ENCODE measurements at places on chromosomes 12 and 14. TPM values are rescaled to one million over a fixed set of nuclear protein-coding genes. Genes with fewer than 3 reads are reported as not detected.

- no peaks in the 10 kb centered on the region for H3K27me3 ChIP-seq
- no peak for DNase-seq
- H3K4me1 ChIP-seq = peaks cover 16% of the 10 kb centered on the region
- H3K27ac ChIP-seq = no peak overlapping the region
- H3K4me3 ChIP-seq = no peak overlapping the region
- no peaks in the 10 kb centered on the region for H3K36me3 ChIP-seq
Observed at GRCh38 chr12:96516472-96517430, 27.4 kb downstream of the CFAP54 start.

DNA sequence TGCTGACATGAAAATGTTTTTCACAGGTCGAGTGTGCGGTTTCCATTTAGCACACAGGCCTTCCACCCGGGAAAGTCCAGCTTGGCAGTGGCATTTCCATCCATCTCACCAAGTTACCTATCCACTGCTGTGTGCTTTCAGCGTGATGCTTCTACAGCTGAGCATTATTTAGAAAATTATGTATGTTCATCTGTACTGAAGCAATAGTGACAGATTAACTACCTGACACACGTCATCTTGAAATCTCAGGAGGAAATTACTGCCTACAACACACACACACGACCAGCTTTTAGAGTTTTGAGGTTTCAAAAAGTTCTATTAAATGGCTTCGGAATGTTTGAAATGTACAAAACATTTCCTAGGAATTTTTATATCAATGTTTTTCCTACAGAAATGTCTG is 39.4 kb downstream of the IFNG-AS1 start:
- no peak for DNase-seq
- H3K4me1 ChIP-seq = peaks cover 2% of the 10 kb centered on the region
- H3K4me3 ChIP-seq = no peak overlapping the region
- no peak overlapping the region for H3K27ac ChIP-seq

DNA sequence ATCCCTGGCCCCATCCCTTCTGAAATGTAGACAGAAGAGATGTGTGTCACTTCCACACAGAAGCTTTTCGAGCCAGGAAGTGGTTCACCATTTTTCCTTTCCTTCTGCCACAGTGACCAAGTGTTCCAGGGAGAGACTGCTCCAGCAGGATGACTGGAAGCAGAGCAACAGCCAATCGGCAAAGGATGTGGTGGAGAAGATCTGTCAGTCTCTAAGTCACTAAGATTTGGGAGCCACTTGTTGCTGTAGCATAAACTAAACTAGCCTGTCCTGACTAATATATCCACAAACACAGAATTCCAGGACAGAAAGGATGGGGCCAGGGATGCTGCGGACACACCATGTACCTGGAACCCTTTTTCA is 42.9 kb downstream of the DUSP6 start:
- H3K36me3 ChIP-seq = no peaks in the 10 kb centered on the region
- no peak for DNase-seq
- no peaks in the 10 kb centered on the region for H3K27me3 ChIP-seq

- H3K27me3 ChIP-seq = peaks cover 10% of the 10 kb centered on the region
- H3K36me3 ChIP-seq = no peaks in the 10 kb centered on the region
- H3K4me3 ChIP-seq = no peak overlapping the region
- DNase-seq = no peak
- no peak overlapping the region for H3K27ac ChIP-seq
Observed at GRCh38 chr14:38790916-38791315, 312.1 kb downstream of the SEC23A start.

GRCh38 chr14:100252684-100253083 is 13.7 kb downstream of the YY1 start:
- DNase-seq = no peak
- no peak overlapping the region for H3K4me3 ChIP-seq
- H3K27me3 ChIP-seq = no peaks in the 10 kb centered on the region
- no peaks in the 10 kb centered on the region for H3K36me3 ChIP-seq
- H3K27ac ChIP-seq = no peak overlapping the region
- peaks cover 25% of the 10 kb centered on the region for H3K4me1 ChIP-seq

GRCh38 chr12:112096667-112097066 is 11.9 kb downstream of the NAA25 start:
- H3K27ac ChIP-seq = peak overlapping the region; percentile 18
- no peak for DNase-seq
- peaks cover 14% of the 10 kb centered on the region for H3K4me1 ChIP-seq
- H3K36me3 ChIP-seq = peaks cover 9% of the 10 kb centered on the region
- no peaks in the 10 kb centered on the region for H3K27me3 ChIP-seq
- no peak overlapping the region for H3K4me3 ChIP-seq

- H3K4me1 ChIP-seq = no peaks in the 10 kb centered on the region
- H3K27me3 ChIP-seq = peaks cover 4% of the 10 kb centered on the region
- H3K4me3 ChIP-seq = no peak overlapping the region
- H3K36me3 ChIP-seq = no peaks in the 10 kb centered on the region
Observed at GRCh38 chr14:59727073-59727661, 143.4 kb downstream of the RTN1 start.

GRCh38 chr12:102682366-102683289 is 202.3 kb upstream of the IGF1 start:
- peaks cover 17% of the 10 kb centered on the region for H3K27me3 ChIP-seq
- peaks cover 2% of the 10 kb centered on the region for H3K36me3 ChIP-seq

DNA sequence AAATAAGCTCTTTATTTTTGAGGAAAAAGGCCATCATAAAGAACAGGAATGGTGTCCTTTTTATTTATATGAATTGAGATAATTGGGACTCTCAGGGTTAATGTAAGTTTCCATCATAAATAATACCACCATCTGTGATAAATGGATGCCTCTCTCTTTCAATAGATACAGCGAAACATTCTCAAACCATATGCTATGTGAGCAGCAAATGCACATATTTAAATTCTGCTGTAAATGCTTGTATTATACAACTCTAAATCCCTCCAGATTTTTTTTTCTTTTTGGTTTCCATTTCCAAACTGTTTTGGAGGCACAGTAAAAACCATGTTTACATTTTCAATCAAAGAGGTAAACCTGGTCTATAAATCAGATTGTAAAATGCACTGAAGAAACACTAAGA is 132.3 kb downstream of the TMEM132C start:
- H3K36me3 ChIP-seq = no peaks in the 10 kb centered on the region
- peaks cover 5% of the 10 kb centered on the region for H3K27me3 ChIP-seq
- H3K4me3 ChIP-seq = no peak overlapping the region
- no peak overlapping the region for H3K27ac ChIP-seq
- DNase-seq = no peak

GRCh38 chr12:65784289-65785015 is 39.8 kb upstream of the HMGA2 start:
- H3K27me3 ChIP-seq = no peaks in the 10 kb centered on the region
- no peak for DNase-seq
- no peaks in the 10 kb centered on the region for H3K4me1 ChIP-seq
- no peak overlapping the region for H3K27ac ChIP-seq
- H3K36me3 ChIP-seq = no peaks in the 10 kb centered on the region
- H3K4me3 ChIP-seq = no peak overlapping the region

DNA sequence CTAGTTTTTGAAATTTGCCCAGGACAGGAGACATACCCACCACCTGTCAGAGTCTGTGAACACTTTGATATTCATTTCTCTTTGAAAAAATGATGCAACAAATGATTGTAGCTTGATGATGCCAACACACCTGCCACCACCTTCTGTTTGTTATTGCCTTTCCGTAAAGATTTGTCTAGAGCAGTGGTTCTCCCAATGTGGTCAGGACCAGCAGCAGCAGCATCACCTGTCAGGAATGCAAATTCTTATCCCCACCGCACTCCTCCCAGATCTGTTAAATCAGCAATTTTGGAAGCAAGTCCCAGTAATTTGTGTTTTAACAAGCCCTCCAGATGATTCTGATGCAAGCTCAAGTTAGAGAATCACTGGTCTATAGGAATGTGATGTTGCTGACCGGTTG is 9.9 kb downstream of the CCDC175 start:
- no peaks in the 10 kb centered on the region for H3K4me1 ChIP-seq
- peaks cover 53% of the 10 kb centered on the region for H3K27me3 ChIP-seq
- H3K36me3 ChIP-seq = no peaks in the 10 kb centered on the region
- no peak for DNase-seq

- H3K36me3 ChIP-seq = peaks cover 3% of the 10 kb centered on the region
- no peak for DNase-seq
- H3K4me1 ChIP-seq = no peaks in the 10 kb centered on the region
Observed at GRCh38 chr12:61282790-61283575, 977.2 kb upstream of the USP15 start.

- H3K4me3 ChIP-seq = no peak overlapping the region
- H3K4me1 ChIP-seq = peaks cover 15% of the 10 kb centered on the region
- no peaks in the 10 kb centered on the region for H3K27me3 ChIP-seq
- H3K27ac ChIP-seq = no peak overlapping the region
Observed at GRCh38 chr12:23222801-23223200, 597.8 kb downstream of the ETNK1 start.

DNA sequence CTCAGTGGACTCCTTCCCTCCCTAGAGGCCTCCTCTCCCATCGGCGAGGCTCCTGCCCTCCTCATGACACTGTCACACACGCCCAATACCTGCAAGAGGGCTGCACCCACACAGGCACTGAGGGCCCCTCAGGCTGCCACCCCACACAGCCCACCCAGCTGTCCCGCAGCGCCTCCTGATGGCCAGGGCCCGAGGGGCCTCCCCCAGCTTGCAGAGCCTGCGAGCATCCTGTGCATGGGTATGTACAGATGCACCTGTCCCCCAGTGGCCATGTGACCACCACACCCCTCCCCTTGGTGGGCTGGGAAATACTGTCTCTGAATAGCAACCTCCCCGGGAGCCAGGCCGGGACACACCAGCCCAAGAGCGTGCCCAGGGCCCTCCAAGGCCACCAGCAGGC is 19.0 kb upstream of the NUDT14 start:
- no peak for DNase-seq
- H3K27ac ChIP-seq = no peak overlapping the region
- peaks cover 18% of the 10 kb centered on the region for H3K4me1 ChIP-seq
- H3K27me3 ChIP-seq = peaks cover 3% of the 10 kb centered on the region
- no peak overlapping the region for H3K4me3 ChIP-seq
- no peaks in the 10 kb centered on the region for H3K36me3 ChIP-seq

- peaks cover 4% of the 10 kb centered on the region for H3K36me3 ChIP-seq
- no peak for DNase-seq
- H3K27me3 ChIP-seq = no peaks in the 10 kb centered on the region
- H3K4me1 ChIP-seq = peaks cover 33% of the 10 kb centered on the region
Observed at GRCh38 chr12:62794218-62794583, 140.7 kb downstream of the PPM1H start.

GRCh38 chr12:15806826-15807225 is 17.6 kb upstream of the EPS8 start:
- no peak for DNase-seq
- H3K27ac ChIP-seq = no peak overlapping the region
- H3K4me1 ChIP-seq = peaks cover 7% of the 10 kb centered on the region
- H3K4me3 ChIP-seq = no peak overlapping the region
- H3K36me3 ChIP-seq = no peaks in the 10 kb centered on the region
- H3K27me3 ChIP-seq = no peaks in the 10 kb centered on the region

GRCh38 chr14:90538716-90539495 is 142.1 kb downstream of the CALM1 start:
- H3K4me3 ChIP-seq = no peak overlapping the region
- no peak overlapping the region for H3K27ac ChIP-seq
- H3K36me3 ChIP-seq = peaks cover 10% of the 10 kb centered on the region
- no peaks in the 10 kb centered on the region for H3K27me3 ChIP-seq

DNA sequence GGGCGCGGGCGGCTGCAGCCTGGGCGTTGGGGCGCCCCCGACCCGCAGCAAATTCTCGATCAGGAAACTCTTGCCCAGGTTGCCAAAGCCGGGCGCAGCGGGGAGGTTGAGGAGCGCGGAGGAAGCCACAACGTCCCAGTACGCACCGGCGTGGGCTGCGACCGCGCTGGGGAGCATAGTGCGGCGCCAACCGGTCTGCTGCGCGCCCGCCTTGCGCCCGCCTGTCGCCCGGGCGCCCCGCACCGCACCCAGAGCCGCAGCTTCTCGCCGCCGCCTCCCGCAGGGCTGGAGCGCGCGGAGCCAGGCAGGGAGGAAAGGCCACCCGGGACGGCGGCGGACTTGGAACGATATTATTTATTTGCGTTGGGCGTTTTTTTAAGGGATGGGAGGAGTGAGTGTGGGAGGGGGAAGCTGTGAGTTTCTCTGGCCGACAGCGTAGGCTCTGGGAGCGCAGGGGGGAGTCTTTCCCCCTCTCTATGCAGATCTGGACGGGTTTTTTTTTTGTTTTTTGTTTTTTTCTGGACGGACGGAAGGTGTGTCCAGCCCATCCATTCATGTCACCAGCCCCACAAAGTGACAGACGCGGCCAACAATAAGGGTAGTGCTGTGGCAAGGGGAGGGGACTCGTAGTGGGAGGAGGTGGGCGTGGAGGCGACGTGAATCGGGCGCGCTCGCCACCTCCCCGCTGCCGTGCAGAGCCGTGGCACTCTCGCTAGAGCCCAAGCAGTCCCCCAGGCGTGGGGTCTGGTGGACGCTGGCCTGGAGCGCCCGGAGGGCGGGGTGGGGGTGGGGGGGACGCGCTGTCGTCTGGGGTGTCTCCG is at the start of gene DBX2:
Gene DBX2, minus strand, starts transcription at position 349 of the 821 bp plus-strand sequence. Its CDS starts 172 bp downstream, at position 177.
- peaks cover 73% of the 10 kb centered on the region for H3K27me3 ChIP-seq
- H3K36me3 ChIP-seq = no peaks in the 10 kb centered on the region
- H3K4me1 ChIP-seq = peaks cover 7% of the 10 kb centered on the region
- peak within 1 kb of the TSS; percentile 67 for H3K4me3 ChIP-seq

DNA sequence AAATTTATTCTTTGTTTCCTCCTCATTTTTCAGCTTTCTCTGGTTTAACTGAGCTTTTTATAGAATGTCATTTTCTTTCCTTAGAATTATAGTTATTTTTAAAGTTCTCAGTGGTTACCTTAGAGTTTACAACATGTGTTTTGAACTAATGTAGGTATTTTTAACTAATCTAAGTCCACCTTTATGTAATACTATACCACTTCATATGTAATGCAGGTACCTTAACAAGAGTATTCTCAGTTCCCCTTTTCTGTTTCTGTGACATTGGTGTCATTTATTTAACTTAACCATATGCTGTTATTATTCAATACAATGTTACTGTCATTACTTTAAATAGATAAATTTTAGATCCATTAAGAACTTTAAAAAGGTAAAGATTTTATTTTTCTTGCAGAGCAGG is 30.3 kb upstream of the KCNC2 start:
- no peak overlapping the region for H3K27ac ChIP-seq
- no peaks in the 10 kb centered on the region for H3K4me1 ChIP-seq
- peaks cover 2% of the 10 kb centered on the region for H3K27me3 ChIP-seq
- no peak overlapping the region for H3K4me3 ChIP-seq
- no peak for DNase-seq

CCDC196 gene
- not detected for total RNA-seq

TESPA1 gene
- not detected for total RNA-seq

NKX2-8 gene
- not detected for total RNA-seq

MIP gene
- not detected for total RNA-seq

TCL1B gene
- not detected for total RNA-seq

RNASE3 gene
- not detected for total RNA-seq

TMEM106C gene
- total RNA-seq = 60.1 TPM

AMIGO2 gene
- total RNA-seq = 86.7 TPM
